ENCODE measurements at places on chromosomes 3 and 15.

GRCh38 chr3:184778426-184779332 lies 33.3 kb upstream of the VPS8 start:
- no peak for DNase-seq

- DNase-seq = no peak
These were observed 1501.6 kb downstream of the OTOL1 start for GRCh38 chr3:162998205-162998604.

DNA sequence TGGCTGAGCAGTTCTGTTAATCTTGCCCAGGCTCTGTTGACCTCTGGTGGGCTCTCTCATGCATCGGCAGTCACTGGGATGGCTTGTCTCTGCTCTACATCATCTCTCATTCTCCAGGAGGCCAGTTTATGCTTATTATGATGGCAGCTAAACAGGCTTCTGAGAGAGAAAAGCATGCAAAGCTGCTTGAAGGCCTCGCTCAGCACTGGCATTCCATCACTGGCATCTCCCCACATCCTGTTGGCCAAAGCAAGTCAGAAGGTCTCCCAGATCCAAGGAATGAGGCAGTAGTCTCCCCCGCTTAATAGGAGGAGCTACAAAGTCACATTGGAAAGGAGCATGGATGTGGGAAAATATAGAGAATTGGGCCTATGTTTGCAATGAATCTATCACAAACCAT lies 212.6 kb downstream of the ZNF621 start:
- no peak for DNase-seq

DNA sequence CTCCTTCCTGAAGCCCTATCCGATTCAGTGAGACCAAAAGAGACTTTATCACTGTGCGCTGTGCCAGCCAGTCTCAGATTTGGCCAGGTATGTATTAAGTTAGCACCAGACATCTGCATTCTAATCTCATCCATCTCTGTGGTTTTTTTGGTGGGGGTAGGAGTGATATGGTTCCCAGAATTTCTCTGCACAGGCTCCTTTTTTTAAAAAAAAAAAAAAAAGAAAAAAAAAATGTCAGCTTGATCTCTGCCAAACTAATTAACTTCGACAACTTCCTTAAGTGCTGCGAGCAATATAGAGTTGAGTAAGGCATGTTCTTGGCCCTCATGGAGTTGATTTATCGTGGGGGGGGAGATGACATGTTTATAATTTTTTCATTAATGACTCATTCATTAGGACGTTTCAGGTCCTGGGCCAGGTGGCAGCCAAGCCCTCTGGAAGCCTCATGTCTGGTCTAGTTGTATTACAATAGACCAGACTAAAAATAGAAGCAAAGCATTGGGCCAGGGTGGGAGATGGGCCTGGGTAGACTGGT lies 12.9 kb downstream of the SLCO3A1 start:
- DNase-seq = no peak

GRCh38 chr15:80926126-80926525 lies 63.5 kb downstream of the MESD start:
- no peak for DNase-seq

GRCh38 chr3:5250467-5251195 lies 63.1 kb downstream of the EDEM1 start:
- no peak for DNase-seq

GRCh38 chr3:65856907-65857306 lies 181.8 kb downstream of the MAGI1 start:
- DNase-seq = no peak

DNA sequence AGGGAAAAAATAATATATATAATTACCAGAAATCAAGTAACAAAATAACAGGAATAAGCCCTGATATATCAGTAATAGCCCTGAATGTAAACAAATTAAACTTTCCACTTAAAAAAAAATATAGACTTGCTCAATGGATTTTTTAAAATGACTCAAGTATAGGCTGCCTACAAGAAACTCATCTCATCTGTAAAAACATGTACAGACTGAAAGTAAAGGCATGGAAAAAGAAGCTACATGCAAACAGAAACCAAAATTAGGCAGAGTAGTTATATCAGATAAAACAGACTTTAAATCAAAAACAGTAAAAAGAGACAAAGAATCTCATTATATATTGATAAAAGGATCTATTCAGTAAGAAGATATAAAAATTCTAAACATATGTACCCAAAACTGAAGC lies 82.4 kb upstream of the STT3B start:
- no peak for DNase-seq

- DNase-seq = no peak
These were observed 245.4 kb downstream of the SLCO3A1 start for GRCh38 chr15:92098869-92099268.

- DNase-seq = no peak
These were observed 124.5 kb upstream of the ATP10A start for GRCh38 chr15:25987638-25988037.

- DNase-seq = no peak
These were observed 697.5 kb upstream of the CBLB start for GRCh38 chr3:106566277-106566676.

DNA sequence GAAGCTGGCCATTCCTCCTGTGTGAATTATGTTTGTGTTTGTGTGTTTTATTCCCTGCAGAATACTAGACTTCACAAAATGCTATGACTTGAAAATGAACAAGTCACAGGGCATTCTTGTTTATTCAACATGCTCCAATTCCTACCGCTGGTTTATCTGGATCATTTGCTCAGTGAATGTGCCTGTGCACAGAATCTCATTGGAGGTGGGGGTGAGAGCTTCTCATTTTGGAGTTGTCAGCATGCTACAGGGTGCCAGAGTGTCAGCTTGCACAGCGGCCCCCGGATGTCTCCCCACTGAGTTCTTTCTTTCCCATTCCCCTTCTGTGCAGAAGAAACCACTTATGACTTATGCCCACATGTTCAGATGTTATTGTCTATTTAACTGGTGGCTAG lies 428.7 kb downstream of the ROBO2 start:
- DNase-seq = peak; percentile 36

- DNase-seq = no peak
These were observed 55.9 kb downstream of the BHLHE40 start for GRCh38 chr3:5035113-5035512.

DNA sequence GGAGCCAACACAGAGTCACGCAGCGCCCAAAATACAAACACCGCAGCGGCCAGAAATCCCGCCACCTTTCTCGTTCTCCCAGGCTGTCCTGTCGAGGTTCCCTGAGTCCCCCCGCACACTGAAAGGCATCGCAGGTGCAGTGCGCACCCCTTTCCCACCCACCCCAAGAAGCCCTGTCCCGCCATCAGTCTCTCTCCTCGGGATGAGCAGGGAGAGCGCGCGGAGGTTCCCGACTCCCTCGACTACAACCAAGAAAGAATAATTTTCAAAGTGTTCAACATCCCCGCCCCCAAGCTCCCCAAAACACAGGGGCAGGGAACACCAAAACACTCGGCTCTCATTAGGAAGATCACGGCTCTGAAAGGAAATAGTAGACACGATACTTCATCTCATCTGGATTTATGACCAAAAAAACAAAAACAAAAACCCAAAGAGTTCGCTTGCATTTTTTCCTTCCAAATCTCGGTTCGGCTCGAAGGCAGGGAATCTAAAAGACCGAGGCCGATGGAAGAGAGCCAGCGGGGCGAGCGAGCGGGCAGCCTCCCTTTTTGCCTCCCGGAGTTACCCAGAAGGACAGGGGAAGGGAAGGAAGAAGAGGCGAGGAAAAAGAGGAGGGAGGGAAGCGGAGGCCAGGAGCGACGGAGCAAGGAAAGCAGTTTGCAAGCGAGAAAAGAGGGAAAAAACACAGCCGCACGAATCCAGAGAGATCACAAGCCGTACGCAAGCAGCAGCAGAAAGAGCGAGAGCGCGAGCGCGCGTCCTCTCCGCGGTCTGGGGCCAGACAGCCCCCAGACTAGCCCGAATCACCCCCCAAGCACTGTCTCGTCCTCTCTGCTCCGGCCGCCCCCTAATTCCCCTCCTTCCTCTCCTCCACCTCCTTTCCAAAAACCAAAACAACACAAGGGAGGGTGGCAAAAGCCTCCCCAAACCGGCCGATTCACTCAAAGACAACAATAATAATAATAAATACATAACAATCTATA lies 808 bp downstream of the BCL6 start:
- DNase-seq = no peak
